Stimulated activated CD4-positive, alpha-beta T cell treated with anti-CD3 and anti-CD28 coated beads, Interleukin-1b, Interleukin-23, amount 100 ng/mL, for 1 hour (primary cell): ENCODE measurements at places on chromosomes 3 and 15.

- DNase-seq = no peak
Observed at GRCh38 chr3:185582871-185583270, 3.2 kb upstream of the SENP2 start.

GRCh38 chr3:172698631-172699030 is 12.2 kb downstream of the NCEH1 start:
- no peak for DNase-seq

DNA sequence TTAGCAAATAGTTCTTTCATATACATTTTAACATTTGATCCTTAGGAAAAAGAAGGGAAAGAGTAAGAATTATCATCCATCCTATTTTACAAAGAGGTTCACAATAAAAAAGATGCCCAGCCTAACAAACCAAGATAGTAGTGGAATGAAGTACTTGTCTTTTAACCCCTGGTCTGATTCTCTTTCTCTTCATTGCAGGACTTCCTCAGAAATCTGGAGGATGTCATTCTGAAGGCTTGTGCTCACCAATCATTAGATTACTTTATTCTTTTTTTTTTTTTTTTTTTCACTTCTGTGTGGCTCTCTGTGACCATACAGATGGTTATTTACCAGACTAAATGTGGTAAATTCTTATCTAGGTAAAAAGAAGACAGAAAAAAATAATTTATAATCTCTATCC is 7.0 kb downstream of the HDGFL3 start:
- DNase-seq = no peak

DNA sequence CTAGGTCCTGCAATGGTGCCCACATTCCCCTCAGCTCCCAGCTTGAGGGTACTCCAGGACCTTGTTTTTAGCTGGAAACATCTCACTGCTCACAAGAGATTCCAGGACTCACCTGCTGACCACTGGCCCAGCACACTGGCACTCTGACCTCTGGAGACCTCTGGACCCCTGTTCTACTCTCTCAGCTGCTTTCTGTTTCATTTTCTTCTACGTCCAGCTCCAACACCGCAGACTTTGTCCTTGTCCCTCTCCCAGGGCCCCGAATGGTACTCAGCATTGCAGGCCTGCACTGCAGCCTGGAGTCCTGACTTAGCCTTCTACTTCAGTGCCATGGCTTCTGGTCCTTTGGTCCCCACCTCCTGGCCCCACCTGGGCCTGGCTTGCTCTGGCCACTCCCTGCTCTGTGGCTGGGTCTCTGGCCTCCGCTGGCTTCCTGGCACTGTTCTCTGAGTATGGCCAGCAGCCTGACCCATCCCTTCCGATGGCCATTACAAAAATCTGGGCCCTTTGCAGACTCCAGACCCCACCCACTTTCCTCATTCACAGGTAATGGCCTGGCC is 27.9 kb downstream of the KY start:
- no peak for DNase-seq

- DNase-seq = no peak
Observed at GRCh38 chr3:8328967-8329366, 172.7 kb upstream of the LMCD1 start.

- no peak for DNase-seq
Observed at GRCh38 chr15:58165661-58166060, 27.5 kb downstream of the AQP9 start.

- no peak for DNase-seq
Observed at GRCh38 chr3:53682807-53683206, 163.4 kb downstream of the CHDH start.

DNA sequence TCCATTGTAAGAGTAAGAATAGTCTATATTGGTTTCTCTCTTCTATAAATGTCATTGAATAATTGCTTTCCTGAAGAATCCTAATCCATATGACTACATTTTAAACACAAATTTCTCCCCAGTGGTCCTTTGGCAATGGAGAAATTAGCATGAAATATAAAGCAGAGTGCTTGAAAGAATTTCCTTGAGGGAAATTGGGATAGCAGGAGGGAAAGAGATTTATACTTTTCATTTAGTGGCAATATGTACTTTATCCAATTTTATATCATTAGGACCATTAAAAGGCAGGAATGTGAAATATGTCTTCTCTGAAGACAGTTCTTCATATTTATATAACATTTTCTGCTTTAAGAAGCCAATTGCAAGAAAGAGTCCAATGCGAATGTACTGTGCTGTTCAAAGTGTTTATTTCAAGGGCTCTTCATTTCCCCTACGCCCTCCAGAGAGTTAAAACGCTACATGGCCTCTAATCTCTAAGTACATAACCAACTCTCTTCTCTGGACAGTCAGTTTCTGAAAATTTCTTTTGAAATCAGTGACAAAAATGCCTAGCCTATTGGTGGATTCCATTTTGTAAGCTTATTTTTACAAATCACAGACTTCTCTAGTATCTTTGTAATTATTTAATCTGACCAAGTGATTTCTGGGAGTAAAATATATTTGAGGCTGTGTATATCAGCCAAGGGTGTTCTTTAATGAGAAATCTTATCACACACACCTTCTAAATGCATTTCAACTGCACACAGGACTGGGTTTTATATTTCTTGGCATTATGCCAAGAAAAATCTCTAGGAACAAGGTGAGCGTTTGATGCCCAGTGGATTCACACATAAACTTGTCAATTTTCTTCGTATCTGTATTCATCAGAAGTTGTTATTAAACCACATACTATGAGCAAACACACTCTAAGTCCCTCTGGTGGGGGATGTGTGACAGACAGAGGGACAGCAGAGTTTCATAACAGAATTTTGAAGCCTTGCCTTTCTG is 51.2 kb downstream of the KCNAB1 start:
- no peak for DNase-seq

DNA sequence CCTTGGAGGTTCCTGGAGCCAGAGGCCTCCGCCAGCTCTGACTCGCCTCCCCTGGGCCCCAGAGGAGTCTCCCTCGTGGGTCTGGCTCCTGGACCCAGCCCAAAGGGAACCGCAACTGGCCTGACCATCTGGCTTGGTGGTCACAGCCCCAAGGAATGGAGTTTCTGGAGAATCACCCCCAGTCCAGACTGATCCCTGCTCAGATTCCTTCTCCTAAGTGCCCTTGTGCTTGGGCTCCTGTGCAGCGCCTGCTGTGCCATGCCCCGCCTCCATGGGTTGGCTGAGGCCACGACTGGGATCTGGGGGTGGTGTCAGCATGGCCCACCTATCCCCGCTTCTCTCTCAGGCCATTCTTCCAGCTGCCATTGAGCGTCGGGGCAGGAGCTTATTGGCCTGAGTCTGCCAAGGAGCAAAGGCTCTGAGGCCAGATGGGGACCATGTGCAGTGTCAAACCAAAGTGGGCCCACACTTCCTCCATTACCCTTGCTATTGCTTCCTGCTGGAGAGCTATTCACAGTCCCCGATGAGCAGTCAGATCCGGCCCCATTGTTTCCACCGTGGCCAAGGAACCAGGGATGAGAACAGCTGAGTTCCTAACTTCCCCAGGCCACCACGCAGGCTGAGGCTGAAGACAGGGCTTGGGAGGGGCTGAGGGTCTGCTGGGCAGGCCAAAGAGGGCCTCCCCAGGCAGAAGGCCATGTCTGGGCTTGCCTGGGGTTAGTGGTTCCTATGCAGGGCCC is 19.0 kb downstream of the CSPG4 start:
- no peak for DNase-seq

GRCh38 chr3:48851407-48851806 is 3.7 kb upstream of the PRKAR2A start:
- DNase-seq = no peak

DNA sequence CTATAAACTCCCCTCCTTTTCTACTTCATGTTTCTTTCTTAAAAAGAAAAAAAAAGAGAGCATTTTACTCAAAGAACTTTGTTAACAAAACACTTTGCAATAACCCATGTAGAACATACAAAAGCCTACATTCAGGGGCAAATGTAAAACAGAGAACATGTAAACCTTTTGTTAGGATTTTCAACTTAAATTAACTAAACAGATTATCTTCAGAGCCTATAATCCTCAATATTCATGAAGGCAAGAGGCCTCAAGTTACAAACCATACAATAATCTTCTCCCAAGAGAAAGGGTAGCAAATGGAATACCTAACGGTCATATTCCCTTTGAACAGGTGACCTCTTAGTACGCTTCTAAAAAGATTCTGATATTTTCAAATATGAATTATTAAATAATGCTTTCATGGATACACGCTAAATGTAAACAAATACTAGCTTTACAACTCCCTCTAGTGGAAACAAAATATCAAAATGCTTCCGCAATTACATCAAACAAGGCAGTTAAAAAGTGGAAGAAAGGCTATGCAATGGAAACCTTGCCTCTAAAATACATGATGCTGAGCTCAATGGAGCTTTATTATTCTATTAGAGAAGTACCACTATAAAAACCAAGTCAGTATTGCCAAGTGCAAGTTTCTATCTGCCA is 9.9 kb downstream of the CEP152 start:
- DNase-seq = no peak

DNA sequence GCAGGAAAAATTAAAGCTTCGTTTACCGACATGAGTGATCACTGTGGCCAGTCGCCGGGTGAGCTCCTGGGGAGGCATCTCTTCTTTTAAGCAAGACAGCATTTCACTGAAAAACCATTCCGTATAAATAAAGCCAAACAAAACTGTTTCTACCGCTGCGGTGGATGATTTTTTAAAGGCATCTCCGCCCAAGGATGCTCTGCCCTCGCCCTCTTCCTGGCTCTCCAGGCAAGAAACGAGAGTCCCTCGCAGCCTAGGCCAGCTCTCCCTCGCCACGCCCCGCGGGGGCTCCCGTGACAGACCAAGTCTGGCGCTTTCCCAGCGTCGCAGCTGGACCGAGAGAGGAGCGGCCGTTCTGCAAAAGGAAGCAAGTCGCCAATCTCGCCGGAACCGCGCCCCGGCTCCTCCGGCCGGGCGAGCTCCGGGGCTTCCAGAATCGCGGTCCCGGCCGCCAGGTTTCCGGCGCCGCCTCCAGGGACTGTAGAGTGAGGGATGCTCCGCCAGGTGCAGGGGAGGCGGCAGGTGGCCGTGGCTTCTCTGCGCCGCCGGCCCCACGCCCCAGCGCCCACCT is 458 bp downstream of the MCF2L2 start:
- DNase-seq = no peak

DNA sequence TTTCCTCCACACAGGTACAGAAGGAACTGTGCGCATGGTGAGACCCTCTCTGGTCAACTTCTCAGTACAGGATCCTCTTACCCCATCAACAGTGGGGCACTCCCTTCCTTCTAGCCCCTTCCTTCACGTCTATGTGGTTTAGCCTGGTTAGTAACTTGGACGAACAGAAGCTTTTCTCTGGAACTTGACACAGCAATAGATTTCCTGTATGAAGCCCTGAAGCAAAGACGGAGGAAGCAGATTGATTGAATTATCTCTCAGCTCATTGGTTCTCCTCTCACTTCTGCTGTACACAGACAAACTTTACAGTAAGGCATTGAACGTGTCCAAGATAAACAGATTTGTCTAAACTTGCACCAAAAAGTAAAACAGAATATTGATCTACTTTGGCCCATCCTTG is at the start of gene CD200R1:
Gene CD200R1 (minus strand): TSS at position 210 of the 400 bp plus-strand sequence. CDS start 246 bp downstream, outside the sequence.
- no peak for DNase-seq

DNA sequence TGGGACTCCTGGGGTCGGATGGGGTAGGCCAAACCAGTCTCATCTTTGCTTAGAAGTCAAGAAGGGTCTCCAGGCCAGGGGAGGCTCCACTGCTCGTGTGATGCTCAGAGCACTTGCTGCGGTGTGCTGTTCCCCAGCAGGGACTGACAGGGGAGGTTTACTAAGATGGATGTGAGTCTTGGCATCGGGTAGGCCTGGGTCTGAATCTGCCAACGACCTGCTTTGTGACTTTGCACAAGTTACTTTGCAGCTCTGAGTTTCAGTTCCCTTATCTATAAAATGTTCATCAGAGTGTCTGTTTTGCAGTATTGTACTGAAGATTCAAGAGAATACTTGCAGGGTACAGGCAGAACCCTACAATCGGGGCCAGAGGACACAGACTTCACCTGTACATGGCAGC is 17.3 kb upstream of the CDCP1 start:
- no peak for DNase-seq

DNA sequence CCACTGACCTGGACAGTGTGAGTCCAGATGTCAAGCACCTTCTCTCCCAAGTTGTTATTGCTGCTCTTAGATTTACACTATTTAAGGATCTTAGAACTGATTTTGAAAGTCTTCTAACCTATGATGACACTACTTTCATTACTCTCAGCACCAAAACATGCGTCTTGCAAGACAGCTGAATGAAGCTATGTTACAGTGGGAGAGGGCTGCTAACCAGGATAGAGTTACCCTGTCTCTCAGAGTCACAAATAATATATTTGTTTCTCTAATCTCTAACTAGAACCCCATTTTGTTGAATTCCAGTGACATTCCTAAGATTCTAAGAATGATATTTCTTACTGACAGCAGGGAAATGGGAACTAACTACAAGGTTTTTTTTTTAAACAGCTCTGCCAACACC is 455.5 kb downstream of the MAGI1 start:
- DNase-seq = no peak

DNA sequence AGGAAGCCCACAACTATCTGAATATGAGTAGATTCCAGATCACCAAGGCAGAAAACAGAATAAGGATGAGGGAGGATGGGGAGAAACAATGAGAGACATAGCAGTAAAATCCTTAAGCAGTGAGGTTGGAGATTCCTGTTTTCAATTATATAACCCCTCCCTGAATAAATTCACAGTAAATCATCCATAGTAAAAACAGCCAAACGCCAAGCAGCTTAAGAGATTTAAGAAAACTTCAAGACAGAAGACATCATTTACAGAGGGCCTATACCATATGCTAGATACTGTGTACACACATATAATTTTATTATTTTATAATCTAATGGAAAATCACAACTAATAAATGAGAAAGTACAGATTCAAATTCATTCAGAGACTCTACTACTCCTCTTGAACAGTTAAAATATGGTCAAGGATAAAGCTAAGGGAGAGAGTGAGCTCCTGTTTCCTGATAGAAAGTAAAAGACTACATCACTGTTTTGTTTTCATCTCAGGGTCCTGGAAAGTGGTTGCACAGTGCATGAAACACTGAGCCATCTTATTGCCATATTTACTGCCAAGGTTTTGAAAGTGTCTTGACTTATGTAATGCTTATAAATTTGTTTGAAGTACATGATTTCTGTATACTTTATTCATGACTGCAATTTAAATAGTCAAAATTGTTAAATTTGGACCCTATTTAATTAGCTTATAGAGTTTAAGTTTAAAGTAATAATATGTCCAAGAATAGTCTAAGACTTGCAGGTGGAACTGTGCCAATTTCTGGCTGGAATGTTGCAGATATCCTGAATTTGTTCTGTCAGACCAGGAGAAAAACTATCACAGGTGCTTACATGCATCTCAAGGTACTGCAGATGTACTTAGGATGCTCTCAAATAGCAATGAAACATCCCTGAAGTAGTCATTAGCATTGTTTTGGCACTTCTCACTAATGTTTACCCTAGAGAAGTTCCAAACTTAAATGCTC is 141.4 kb downstream of the TBL1XR1 start:
- no peak for DNase-seq

- no peak for DNase-seq
Observed at GRCh38 chr15:37824717-37825382, 109.6 kb upstream of the TMCO5A start.
